Hematopoietic multipotent progenitor cell treated with erythropoietin and hydrocortisone succinate and interleukin-3 and kit ligand, for 8 days (in vitro differentiated cells): ENCODE measurements at places on chromosomes 12 and 14.

- DNase-seq: no peak
Observed at GRCh38 chr14:24435192-24435810, 5.5 kb downstream of the KHNYN start.

GRCh38 chr12:77678621-77679020 lies 152.1 kb upstream of the NAV3 start:
- no peak for DNase-seq

DNA sequence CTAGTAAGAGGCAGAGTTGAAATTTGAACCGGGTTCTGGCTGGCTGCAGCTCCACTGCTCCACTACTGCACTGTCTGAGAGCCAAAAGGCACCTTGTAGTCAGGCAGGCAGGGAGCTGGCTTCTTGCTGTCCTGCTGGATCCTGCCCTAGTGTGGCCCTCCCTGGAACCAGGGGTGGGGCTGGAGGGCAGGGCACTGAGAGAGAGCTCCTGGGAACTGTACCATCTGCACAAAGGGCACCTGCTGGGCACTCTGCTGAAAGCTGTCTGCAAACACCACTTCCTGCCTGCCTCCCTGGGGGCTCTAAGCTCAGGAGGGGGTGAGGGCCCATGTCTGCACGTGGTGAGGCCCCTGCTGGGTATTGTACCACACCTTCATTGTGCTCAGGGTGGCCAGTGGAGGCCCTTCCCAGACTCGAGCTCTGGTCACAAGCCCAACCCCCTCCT lies 19.0 kb upstream of the TCL1B start:
- DNase-seq: no peak

DNA sequence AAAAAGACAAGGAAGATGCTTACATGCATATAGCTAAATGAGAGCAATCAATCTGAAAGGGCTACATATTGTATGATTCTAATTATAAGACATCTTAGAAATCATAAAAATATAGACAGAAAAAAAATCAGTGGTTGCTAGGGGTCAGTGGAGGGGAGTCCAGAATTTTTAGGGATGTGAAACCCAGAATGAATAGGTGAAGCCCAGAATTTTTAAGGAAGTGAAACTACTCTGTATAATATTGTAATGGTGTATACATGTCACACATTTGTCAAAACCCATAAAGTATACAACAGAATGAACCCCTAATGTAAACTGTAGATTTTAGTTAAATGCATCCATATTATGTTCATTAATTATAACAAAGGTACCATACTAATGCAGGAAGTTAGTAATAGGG lies 713.2 kb downstream of the FLRT2 start:
- DNase-seq: no peak
